Activated CD4-positive, alpha-beta T cell treated with anti-CD3 and anti-CD28 coated beads, Interleukin-2, amount 50 U/mL, for 48 hours (primary cell): ENCODE measurements at places on chromosomes 1 and 21.

GRCh38 chr1:209567698-209568175 lies 15.8 kb upstream of the CAMK1G start:
- DNase-seq = no peak

DNA sequence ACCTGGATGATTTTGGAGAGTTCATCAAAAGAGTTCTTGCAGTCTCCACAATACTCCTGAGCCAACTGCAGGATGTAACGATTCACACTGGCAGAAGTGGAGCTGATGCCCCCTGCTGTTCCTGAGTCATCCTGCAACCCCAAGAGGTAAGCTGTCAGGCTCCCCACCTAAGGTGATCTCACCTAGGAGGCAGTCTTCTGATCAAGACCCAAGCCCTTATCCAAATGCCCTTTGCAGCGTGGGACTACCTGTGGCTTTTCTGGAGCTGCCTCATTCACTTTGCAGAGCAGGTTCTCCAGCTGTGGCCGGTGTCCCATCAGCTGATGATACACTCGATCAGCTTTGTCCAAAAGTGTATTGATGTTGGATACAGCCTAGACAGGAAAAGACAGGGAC lies 96.4 kb downstream of the UBR4 start:
- peak; percentile 29 for DNase-seq

GRCh38 chr1:59305188-59305587 lies 8.3 kb downstream of the FGGY start:
- DNase-seq = no peak

DNA sequence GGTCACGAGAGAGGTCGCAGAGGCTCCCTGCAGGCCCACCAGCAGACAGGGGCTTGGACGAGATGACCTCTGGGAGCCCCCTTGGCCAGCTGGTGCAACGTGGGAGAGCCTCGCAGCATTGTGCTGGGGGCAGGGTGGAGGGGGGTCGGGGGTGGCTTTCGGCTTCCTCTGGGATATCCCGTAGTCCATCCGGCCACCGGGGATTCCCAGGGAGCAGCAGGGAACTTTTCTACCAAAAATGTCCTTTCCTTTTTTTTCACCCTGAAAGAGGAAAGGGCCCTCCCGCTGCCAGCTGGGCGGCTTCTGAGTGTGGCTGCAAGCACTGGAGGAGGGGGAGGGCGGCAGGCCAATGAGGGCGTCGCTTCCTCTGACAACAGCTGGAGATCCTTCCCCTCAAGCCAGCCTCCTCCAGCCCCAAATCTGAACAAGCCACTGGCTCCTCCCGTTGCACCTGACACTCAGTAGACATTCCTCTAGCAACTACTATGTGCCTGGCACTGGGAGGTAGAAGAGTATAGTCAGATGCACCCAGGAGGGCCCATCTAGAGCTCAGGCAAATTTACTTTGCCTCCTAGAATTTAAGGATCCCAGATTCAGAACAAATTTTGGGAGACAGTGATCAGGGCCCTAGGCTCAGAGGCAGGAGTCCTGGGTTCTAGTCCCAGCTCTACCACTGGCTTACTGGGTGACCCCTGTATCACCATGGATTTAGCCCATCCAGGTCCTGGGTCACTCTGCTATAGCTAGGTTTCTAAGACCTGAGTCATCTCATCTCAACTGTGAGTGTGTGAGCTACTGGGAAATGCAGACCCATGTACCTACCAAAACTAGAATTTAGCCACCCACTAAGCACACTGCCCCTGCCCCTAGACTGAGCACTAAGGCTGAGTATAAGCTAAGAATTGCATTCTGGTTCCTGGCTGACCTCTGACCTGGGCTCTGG lies 2.7 kb downstream of the MOB3C start:
- DNase-seq = peak; percentile 41

GRCh38 chr1:183702087-183702812 lies 49.1 kb upstream of the APOBEC4 start:
- DNase-seq = no peak
